Inflammatory macrophage (primary cell): ENCODE measurements at places on chromosomes 7 and 10.
A peak's percentile ranks its signal among the peaks of the same experiment; 100 is the strongest.

GRCh38 chr7:143392875-143393266 lies 11.7 kb downstream of the ZYX start:
- DNase-seq: no peak

DNA sequence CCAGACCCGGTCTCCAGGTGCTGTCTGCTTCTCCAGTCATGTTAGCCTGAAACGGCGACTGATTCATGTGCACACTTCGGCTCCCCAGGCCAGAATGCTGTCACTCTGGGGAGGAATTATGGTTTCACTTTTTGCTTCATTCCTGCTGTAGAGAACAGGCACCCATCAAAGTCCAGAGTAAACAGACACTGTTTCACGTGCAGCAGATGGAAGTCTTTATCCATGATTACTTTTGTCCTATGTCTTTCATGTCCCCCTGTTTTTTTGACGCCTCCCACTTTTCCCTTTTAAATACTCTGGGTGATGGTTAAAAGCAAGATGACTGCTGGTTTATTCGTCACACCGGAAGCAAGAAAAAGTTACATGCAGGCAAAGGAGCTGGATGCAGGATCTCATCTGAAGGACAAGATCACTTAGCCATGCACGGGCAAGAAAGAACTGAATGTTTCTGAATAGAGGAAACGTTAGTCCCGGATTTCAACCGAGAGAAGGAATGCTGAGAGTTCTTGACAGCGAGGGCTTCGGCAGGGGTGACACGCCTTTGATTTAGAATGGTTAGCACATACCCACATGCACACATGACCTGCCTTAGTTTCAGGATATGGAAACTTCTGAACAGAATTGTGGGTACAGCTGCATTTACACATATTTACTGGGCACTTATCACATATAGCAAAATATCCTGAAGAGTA lies 250.0 kb upstream of the KLF6 start:
- DNase-seq: peak; percentile 31

GRCh38 chr7:4738711-4739527 lies 36.5 kb upstream of the AP5Z1 start:
- peak; percentile 79 for DNase-seq

- DNase-seq: no peak
Observed at GRCh38 chr10:124020981-124021815, 72.2 kb downstream of the CHST15 start.

- DNase-seq: peak; percentile 61
Observed at GRCh38 chr10:99532687-99533495, at the start of gene NKX2-3. Gene NKX2-3, plus strand, starts transcription at chr10:99532942. Its CDS starts 190 bp downstream, at chr10:99533132.

DNA sequence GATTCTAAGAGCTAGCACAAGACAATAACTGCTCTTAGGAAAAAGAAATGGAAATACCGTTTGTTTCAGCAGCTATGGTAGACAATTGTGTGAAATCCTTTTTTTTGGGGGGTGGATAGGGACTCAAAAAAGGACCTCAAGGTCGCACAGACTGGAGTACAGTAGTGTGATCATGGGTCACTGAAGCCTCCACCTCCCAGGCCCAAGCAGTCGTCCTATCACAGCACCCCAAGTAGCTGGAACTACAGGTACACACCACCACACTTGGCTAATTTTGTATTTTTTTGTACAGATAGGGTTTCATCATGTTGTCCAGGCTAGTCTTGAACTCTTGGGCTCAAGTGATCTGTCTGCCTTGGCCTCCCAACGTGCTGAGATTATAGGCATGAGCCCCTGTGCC lies 33.9 kb downstream of the KMT2E start:
- DNase-seq: no peak

DNA sequence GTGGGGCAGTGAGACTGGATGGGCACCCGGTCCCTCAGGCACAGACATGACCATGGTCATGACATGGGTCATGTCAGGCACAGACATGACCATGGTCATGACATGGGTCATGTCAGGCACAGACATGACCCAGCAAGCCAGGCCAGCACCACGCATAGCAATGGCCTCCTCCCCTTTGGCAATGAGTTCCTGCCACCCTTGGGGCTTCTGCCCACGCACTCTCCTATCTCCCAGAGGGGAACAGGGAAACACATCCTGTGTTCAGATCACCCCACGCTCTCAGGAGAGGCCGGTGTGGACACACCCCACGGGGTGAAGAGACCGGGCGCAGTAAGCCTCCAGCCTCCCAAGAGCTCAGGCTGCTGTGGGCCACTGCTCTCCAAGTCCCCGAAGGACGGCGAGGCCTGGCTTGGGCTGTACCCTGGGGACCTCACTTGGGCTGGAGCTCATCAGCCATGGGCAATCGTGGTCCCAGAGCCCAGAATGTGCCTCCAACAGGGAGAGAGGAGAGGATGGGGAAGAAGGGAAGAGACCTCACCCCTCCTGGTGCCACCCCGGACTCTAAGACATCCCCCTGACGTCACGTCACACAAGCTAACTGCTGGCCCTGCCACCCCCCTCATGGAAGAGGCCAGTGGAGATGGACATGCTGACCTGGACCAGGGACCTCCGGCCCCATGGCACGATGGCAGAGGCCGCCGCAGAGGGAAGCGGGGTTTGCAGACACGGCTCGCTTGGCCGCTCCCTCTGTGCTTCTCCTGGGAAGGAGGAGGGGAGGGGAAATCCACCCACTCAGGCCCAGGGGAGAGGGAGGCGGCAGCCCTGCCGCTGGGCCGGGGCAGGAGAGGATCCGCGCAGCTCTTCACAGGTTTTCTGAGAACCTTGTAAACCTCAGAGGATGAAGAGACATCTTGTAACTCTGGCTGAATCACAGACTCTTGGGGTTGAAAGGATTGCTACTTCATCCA lies 269.6 kb downstream of the ELFN1 start:
- DNase-seq: peak; percentile 89

GRCh38 chr10:72011976-72012512 lies 47.8 kb downstream of the CHST3 start:
- DNase-seq: no peak

- no peak for DNase-seq
Observed at GRCh38 chr7:94898340-94898739, 9.1 kb upstream of the PPP1R9A start.

- DNase-seq: no peak
Observed at GRCh38 chr10:114322344-114322743, 82.0 kb downstream of the AFAP1L2 start.

GRCh38 chr7:36379831-36380504 lies 9.7 kb upstream of the ANLN start:
- DNase-seq: no peak

GRCh38 chr7:73941836-73942551 lies 81.0 kb downstream of the TMEM270 start:
- DNase-seq: no peak

GRCh38 chr10:83647526-83647925 lies 491.8 kb upstream of the GHITM start:
- no peak for DNase-seq

- DNase-seq: no peak
Observed at GRCh38 chr10:75140246-75140645, 28.8 kb downstream of the SAMD8 start.
